ENCODE measurements at places on chromosomes 2 and 18. TPM values are rescaled to one million over a fixed set of nuclear protein-coding genes. Genes with fewer than 3 reads are reported as not detected.

Gene CAPN14
- total RNA-seq = 0.24 TPM

Gene ANKRD30B
- 7.3 TPM for total RNA-seq

Gene ACOXL
- not detected for total RNA-seq

Gene AQP12B
- not detected for total RNA-seq

Gene GPAT2
- total RNA-seq = not detected

Data from SK-MEL-5 (cell line).